ENCODE measurements at places on chromosomes 5 and 9. TPM values are rescaled to one million over a fixed set of nuclear protein-coding genes. Genes with fewer than 3 reads are reported as not detected.

The SLCO4C1 gene
- total RNA-seq, result not detected

The ATOX1 gene
- 68.4 TPM for total RNA-seq

The PCDHA9 gene
- 0.02 TPM for total RNA-seq

GRCh38 chr5:172102218-172102870, 85.7 kb downstream of the STK10 start:
- no peak for DNase-seq

- DNase-seq, result no peak
Observed at GRCh38 chr5:127685662-127686061, 17.5 kb upstream of the CCDC192 start.

GRCh38 chr9:132486706-132487350, 76.8 kb downstream of the CFAP77 start:
- no peak for DNase-seq

DNA sequence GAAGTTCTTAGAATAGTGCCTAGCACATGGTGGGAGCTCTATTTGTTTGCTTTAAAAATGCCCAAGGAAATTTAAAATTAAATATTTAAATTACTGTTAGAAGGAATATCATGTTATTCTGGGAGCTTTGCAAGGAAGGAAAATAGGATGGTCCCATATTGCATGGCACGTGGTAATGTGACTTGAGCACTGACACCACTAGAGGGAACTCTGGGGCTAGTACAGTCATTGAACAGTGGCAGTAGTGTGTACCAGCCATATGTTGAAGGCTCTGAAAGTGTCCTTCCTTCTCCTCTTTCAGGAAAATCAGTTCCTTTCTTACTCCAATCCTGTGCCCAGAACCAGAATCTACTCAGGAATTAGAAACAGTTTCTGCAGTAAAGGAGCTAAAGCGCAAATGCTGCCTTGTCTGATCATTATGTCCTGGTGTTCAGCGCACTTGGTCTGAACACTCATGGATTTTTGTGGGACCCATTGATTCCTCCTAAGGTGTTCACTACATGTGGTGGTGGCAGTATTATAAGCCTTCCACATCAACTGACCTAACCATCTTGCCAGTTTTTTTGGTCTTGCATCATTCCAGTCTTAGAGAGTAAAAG, 54.1 kb downstream of the GDA start:
- peak; percentile 61 for DNase-seq

GRCh38 chr9:89839449-89839848, 234.6 kb downstream of the GADD45G start:
- no peak for DNase-seq

DNA sequence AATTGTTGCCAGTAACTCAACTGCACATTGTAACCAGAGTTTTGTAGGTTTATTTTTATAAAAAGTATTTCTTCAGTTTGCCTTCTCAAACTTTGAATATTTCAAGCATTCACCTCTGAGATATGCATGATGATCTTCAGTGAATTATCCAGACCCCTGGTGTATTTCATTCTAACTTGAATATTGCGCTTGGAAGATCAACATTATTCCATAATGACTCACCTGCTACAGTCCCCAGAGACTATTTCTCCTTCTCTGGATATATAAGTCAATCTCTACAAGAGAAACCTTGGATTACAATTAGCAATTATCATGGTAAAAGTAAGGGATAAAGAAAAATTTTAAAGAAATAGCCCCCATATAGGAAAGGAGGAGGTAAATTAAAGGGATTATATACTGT, 1041.0 kb downstream of the TLE1 start:
- peak; percentile 22 for DNase-seq

GRCh38 chr9:88578121-88579049, 43.4 kb downstream of the NXNL2 start:
- DNase-seq, result peak; percentile 71

- DNase-seq, result no peak
Observed at GRCh38 chr5:140953234-140953633, 13.0 kb upstream of the PCDHAC2 start.

DNA sequence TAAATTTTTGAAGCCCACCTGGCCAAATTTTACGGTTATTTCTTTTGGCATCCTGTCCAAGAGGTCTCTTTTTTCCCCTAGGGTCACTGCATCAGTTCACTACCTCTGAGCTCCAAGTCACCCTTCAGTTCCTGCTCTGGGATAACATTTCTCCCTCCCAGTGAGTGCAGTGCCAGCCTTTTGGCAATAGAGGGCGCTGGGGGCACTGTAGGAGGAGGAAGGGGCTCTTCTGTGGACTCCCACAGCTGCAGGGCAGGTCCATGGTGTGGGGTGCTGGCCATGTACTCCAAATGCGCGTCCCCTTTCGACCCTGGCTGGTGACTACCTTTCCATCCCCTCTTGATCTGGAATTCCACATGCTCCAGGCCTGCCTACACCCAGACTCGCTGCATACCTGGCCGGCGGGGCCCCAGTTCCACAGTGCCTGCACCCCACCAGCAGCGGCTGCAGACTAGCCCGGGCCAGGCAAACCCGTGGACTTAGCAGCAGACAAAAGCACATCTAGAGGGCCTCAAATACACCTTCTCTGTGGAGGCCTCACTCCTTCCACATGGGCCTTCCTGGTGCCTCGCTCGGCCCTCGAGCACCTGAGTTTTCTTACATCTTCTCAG, 20.3 kb upstream of the NINJ1 start:
- DNase-seq, result peak; percentile 57

Data from SJCRH30 (cell line).